ENCODE measurements at places on chromosomes 4 and X.

DNA sequence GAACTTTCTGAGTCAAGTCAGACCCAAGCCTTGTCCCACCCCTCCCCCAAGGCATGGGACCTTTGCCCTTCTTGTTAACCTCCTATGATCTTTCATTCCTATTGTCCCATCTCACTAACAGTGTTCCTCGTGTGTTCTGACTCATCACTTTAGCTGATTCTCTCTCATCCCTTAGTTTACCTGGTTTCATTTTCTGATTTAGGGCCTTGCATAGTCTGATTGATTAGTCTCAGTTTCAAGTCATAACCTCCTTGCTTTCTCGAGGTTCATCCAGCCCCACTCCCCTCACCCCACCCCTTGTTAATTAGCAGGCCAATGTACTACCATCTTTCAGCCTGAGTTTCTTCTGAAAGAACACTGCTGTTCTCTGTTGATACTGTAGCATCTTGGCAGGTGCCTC, 517.4 kb downstream of the RPA4 start:
- peak; percentile 15 for DNase-seq

DNA sequence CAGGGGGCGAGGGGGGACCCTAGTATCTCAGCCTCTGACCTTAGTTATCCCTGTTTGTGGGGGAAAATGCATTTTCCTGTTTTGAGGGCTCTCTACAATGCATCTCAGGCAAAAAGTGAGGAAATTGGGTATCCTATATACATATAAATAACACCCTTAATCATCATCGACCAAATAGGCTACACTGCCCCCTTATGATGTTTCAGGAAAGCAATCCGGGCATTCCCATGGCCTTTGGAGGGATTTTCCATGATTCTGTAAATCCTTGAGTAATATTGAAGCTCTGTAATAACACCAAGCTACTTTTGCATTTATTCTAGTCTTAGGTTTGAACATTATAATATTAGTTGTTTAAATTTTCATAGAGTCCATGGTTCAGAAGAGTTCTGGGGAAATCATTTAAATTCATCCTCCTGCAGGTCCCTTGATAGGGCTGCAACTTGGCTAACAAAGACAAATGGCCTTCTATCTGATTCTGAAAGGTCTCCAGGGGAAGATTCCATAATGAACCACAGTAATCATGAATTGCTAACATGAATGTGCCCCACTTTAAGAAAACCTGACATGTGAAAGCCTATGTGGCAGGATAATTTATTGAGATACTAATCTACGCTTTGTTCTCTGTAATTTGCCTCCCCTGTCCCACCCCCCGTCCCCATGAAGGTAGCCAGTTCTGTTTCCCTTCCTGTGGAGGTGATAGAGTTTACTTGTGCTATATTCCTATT, 91.5 kb upstream of the SCOC start:
- no peak for DNase-seq

GRCh38 chrX:54430519-54430918, 9.7 kb upstream of the TSR2 start:
- DNase-seq: no peak

GRCh38 chr4:181820553-181820952, 422.6 kb upstream of the TENM3 start:
- no peak for DNase-seq

- DNase-seq: no peak
Observed at GRCh38 chrX:123986377-123986776, 24.9 kb downstream of the STAG2 start.

- DNase-seq: peak; percentile 25
Observed at GRCh38 chrX:44507292-44507691, 35.4 kb downstream of the FUNDC1 start.

- DNase-seq: no peak
Observed at GRCh38 chrX:17822351-17822750, 38.7 kb downstream of the RAI2 start.

DNA sequence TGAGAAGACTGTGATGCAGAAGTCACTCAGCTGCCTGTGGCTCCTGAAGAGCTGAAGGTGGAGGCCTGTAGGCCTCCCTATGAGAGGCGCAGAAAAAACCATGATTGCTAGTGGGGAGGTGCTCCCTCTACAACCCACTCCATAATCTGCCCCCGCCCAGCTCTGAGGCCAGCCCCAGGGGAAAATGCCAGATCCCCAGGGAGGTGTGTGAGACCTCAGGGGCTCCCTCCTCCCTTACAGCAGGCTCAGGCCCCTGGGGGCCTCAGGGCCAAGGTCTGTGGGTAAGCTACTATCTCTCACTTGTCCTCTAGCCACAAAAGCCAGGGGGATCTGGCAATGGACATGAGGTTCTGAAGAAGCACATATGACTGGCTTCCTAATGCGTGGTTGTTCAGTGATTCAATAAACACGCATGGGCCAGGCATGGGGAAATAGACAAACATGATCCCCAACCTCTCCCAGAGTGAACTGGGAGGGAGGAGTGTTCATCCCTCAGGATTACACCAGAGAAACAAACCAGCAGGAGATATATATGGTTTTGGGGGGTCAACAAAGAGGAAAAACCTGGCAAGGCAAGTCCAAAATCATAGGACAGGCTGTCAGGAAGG, 51.0 kb upstream of the MTM1 start:
- no peak for DNase-seq

DNA sequence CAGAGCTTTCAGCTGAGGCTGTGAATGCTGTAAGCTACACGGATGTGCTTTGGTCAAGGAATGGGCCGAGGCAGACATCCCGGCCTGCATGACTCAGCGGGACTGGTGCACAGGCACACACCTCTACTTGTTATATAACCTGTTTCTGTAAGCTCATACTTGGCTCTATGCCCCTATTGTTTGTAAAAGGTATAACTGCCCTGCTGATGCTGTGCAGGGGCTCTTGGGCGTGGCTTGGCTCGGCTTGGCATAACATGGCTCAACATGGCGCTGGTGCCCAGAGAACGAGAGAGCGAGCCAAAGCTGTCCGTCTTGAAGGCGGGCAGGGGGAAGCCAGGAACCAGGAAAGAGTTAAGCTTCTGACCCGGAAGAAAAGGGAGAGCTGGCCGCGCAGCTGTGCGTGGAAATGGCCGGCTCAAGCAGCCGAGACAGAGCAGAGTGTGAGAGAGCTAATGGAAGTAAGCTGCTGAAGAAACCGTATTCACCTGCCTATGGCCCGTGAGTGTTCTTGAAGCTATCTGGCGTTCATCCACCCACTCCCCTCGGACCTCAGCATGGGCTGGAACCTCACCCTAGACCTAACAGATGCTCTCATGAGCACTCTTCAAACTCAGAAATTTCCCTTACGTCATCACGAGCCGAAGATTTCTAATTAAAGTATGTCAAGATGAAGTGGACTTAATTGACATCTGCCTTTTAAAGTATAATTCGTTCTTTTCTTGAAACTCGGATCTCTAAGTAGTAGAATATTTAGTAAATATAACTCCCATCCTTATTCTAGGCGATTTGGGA, 286.3 kb upstream of the AGA start:
- DNase-seq: no peak

- no peak for DNase-seq
Observed at GRCh38 chr4:66062044-66062443, 391.8 kb upstream of the EPHA5 start.

GRCh38 chr4:94889523-94889922, 131.8 kb downstream of the BMPR1B start:
- no peak for DNase-seq

DNA sequence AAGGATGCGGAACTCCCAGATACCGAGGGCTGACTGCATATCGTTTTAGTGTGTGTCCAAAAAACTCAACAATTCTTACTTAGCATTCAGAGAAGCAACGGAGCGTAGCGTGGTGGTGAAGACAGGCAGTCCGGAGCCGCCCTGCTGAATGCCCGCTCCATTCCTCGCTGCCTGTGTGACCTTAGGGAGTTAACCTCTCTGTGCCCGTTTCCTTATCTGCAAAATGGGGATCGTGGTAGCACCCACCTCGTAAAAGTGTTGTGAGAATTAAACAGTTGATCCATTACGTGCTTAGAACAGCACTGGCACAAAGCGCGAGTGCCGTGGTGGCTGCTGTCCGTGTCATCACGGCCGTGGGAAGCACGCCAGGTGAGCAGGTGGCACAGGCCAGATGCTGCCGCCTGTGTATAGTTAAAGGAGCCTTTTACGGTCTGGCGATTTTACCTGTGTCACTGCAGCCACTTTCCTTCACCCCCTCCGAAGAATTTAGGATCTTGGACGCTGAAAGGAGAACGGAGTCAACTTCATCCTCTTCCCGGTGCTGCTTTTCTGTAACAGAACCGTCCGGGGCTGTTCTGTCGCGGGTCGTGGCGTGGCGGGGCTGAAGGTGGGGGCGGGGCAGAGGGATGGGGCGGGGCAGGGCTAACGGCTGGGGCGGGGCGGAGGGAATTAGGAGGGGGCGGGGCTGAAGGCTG, 885 bp downstream of the CCDC110 start:
- DNase-seq: no peak

- no peak for DNase-seq
Observed at GRCh38 chr4:66252291-66252690, 582.0 kb upstream of the EPHA5 start.

DNA sequence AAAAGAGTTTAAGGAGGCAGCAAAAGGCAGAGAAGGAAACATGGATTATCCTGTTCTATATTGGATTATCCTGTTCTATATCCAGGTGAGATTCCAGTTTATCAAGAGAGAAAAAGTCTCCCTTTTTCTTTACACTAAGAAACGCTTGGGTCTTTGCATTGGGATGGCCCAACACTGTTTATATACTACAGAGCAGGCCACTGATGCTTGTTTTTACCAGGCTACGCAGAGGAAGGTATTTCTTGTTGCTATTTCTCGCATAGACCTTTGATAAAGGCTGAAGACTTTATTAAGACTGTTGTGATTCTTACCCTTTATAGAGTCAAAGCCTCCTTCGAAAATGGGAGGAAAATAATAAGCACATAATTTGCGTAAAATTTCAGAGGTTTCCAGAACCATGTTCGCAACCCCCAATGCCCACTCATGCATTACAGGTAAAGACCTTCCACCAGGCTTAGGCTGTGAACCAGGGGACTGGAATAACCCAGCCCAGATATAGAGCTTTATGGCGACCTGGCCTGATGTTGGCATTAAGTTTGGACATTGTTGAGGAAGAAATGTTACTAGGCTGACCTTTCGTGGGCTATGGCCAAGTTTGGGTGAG, 218.3 kb downstream of the PTTG2 start:
- DNase-seq: no peak

- no peak for DNase-seq
Observed at GRCh38 chr4:161411901-161412300, 751.9 kb downstream of the FSTL5 start.

GRCh38 chr4:35500812-35501211, 743.5 kb downstream of the ARAP2 start:
- DNase-seq: no peak

GRCh38 chrX:15856222-15856587, 1.6 kb upstream of the AP1S2 start:
- DNase-seq: no peak

- DNase-seq: no peak
Observed at GRCh38 chr4:26238426-26238777, 82.4 kb upstream of the RBPJ start.

DNA sequence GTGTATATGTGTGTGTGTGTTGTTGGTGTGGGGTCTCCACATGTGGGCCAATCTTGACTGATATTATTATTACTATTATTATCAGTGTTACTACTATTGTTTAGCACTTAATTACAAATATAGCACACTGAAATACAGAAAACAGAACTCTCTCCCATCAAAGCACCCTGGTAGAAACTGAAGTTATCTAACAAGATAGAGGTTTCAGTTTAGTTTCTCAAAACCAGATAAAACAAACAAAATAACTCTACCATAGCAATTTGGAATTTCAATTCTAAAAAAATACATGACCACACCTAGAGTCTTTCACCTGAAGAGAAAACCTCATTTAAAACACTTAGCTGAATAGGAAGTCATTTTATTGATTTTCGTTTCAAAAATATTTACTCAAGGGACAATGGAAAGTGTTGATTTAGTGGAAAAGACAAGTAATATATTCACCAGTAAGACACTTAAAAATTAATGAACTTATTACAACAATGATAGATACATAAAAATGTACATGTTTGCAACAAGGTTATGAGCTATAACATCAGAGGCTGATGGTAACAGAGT, 252.3 kb downstream of the PDHA2 start:
- no peak for DNase-seq

GRCh38 chrX:45801554-45801953, 600.9 kb upstream of the DIPK2B start:
- no peak for DNase-seq

GRCh38 chrX:40748977-40749376, 13.6 kb upstream of the MED14 start:
- DNase-seq: no peak

DNA sequence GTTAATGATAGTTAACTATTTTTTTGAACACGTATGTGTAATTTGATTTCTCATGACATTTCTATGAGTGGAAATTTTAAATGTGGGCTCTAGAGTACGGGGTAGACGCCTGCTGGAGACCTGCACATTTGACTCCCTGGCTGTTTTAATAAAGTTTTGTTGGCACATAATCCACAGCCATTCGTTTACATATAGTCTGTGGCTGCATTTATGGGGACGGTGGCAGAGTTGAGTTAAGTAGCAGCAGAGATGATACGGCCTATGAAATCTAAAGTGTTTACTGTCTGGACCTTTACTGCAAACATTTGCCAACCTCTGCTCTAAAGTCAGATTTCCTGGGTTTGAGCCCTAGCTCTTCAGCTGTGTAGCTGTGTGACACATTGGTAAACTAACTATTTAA, 118.8 kb downstream of the CHRNA9 start:
- DNase-seq: no peak

DNA sequence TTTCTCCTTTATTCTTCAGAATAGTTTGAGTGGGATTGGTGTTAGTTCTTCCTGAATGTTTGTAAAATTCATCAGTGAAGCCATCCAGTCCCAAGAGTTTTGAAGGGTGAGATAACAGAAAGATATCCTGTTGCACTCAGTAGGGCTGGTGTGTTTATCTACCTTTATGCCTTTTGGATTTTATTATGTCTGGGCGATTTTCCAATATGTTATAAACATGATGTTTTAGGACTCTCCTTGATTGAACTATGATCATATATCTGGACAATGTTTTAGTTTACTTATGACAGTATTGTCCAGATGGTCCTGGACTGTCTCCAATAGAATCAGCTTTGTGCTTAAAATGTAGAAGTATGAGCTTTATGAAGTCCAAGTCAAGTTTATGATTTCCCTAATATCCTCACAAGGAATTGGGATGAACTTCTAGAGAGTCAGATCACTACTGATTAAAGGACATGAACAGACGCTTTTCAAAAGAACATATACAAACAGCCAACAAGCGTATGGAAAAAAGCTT, 77.6 kb upstream of the ITM2A start:
- DNase-seq: no peak

All from activated CD4-positive, alpha-beta T cell treated with anti-CD3 and anti-CD28 coated beads, Interleukin-2, amount 50 U/mL, for 48 hours (primary cell).